ENCODE measurements at places on chromosomes 2 and 18.
A peak's percentile ranks its signal among the peaks of the same experiment; 100 is the strongest.

- no peak for DNase-seq
Measured at GRCh38 chr2:174334781-174335251, at the start of gene SP9. Gene SP9 (plus strand): TSS chr2:174334954. CDS start chr2:174335093, 139 bp downstream.

DNA sequence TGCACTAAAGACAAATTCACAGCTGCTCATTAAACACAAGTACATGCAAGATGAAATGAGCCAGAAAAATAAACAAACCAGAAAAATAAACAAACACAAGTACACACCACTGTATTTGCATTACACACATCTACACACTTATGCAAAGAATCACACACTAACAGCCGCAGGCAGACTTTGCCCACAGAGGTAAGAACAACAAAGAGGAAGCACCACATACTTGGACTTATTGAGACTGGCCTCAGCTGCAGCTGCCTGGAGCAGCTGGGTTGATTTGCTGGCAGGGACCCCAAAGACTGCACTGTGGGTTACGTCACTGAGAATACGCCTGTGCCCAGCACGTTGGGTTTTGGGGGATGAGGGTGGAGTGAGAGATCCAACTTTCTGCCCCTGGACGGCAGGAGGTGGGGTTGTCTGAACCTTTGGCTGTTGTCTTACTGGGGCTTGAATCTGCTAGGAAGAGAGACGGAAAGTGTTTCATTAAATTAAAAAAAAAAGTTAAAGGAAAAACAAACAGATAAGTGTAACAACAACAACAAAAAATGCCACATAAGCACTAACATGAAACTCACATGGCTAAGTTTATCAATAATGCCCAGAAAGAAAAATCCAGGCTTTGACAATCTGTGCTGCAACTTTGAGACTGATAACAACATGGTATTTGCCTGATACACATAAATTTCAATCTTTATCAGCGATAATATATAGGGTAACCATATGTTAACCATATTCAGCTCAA lies 71.9 kb upstream of the NFU1 start:
- DNase-seq = peak; percentile 40

GRCh38 chr18:45894818-45895217 lies 69.3 kb downstream of the SIGLEC15 start:
- DNase-seq = no peak

DNA sequence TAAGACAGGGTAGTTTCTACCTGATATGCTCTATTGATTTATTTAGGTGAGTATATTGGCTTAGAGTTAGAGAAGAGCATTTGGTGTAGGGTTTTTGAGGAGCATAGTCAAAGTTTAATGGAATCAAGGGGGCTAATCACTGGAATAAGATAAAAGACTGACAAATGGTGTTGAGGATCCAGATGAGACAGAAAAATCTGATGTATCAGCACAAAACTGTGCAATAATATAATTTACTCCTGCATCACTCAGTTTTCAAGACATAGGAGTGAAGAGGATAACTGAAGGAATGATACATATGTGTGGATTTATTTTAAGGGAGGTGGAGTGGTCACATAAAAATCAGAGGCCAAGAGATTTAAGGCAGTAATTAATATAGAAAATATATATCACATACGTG lies 339.2 kb downstream of the NYAP2 start:
- DNase-seq = no peak

Measured in right lung (tissue), 10 donors.